ENCODE measurements at places on chromosomes 6 and 20.

DNA sequence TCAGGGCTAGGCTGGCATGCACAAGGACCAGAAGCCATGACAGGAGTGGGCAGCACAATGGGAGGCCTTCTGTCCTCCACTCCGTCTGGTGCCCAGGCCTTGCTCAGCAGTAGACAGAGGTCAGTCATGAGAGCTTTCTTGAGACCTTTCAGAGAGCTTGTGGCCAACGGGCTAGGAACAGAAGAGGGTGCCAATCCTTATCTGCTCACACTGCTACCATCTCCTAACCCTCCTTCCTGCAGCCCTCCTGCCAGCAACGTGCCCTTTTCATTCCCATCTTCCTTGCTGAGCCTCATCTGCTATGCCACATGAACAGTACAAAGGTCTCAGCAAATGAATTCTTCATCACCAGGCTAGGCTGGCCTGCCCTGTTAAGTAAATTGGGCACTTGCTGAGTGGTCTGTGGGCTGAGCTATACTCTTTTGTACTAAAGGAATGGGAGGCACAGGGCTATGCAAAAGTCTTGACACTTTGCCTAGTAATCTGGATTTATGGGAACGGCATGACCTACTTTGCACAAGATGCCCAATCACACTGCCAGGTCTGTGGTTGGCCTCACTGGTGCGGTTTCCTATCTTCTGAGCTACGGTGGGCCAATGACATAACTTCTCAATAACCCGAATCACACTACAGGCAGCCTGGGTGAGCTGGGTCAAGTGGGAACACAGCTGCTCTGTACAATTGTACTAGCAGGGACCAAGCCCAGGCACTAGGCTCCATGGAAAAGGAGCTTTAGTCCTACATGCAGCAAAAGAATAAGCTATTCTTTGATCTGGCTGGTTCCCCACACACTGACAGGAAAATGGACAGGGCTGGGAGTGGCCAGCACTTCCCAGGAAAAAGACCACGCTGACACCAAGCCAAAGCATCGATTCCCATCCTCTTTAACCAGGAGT lies 47.8 kb downstream of the ELOVL5 start:
- DNase-seq, result no peak

GRCh38 chr6:84877515-84878210 lies 113.3 kb upstream of the TBX18 start:
- DNase-seq, result no peak

DNA sequence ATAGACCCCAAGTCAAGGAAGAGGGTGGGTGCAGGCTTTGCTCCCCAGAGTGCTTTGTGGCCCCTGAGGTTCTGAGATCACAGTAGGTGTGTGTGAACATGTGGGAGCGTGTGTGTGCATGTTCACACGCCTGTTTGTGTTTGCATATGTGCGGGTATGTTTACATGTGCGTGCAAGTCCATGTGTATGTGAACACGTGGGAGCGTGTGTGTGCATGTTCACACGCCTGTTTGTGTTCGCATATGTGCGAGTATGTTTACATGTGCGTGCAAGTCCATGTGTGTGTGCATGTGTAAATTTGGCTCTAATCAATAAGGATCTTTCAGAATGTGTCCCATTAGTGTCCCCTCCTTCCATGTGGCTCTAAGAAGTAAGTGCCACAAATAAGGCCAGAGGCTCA lies 41.4 kb upstream of the PCMTD2 start:
- no peak for DNase-seq

- no peak for DNase-seq
Observed at GRCh38 chr20:53786445-53787267, 193.0 kb upstream of the ZNF217 start.

DNA sequence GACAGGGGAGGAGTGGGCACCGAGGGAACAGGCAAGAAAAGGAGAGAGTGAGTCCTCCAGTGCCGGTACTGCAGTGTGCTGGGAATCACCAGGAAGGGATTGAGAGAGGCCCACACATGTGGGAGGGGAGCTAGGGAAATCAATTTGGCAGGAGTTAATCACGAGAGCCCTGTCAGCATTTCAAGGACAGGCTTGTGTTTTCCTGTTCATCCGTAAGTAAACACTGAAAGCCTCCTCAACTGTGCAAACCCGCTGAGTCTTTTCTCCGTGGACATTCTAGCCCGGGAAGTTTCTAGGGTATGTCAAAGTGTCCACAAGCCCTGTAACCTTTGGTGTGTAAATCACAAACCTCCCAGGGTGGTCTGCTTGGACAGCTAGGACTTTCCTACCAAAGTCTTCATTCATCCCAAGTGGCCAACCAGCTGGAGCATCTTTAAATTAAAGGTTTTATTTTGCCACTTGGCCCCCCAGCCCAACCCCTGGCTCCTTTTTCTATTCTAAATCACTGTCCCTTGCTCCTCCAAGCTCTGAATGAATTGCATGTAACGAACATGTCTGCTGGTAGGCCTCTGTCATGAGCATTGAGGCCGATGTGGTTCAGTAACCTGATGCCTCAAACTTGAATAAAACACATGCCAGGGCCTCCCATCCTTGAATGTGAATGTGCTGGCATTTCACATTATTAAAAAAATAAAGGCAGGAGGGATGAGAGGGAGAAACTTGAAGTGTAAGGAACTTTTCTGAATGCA lies 149.1 kb downstream of the ZNF217 start:
- peak; percentile 8 for DNase-seq

- no peak for DNase-seq
Observed at GRCh38 chr6:105499931-105500330, 97.0 kb upstream of the PREP start.

DNA sequence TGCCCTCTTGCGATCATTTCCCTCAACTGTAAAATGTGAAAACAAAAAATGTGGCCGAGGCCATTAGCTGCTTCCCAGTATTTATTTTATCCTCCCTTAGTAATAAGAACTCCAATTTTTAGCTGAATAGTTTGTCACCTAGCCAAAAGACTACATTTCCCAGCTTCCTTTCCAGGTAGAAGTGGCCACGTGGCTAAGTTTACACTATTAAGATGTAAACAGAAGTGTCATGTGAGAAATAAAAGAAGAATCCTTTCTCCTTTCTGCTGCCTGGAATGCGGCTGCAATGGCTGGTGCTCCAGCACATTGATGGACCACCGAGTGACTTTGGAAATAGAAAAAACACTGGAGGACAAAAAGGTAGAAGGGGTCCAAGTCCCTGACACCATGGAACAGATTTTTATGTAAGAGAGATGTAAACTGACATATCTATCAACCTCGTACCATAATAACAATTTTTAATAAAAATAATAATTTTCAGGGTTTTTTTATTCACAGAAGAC lies 268.8 kb downstream of the PKHD1 start:
- DNase-seq, result no peak

- DNase-seq, result no peak
Observed at GRCh38 chr6:15304337-15305042, 58.6 kb downstream of the JARID2 start.

DNA sequence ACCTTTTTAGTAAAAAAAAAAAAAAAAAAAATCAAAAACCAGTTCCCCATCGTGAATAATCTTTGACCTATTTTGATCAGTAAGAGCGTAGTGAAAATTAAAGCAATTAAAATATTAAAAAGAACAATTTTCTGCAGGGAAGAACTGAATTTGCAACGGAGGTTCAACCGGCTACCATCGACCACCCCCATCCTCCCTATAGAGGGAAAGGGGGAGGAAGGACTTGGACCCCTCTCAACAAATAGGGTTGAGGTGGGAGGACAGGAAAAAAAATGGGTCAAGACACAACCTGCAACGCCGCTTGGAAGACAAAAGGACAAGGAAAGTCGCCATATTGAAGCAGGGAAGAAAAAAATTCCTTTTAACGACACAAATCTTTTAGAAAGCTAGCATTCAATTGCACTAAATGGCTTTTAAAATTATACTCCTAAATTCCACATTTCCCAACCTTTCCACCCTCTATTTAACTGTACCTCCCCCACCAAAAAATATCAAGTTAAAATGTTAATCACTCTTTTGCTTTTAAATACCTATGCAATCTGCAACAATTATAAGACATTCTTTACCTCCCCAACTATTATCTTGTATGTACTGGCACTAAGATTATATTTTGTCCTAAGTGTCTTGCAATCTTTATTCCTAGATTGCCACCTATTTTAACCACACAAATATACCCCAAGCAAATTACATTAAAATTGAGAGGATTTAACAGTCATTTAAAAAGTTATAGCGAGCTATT lies 1.7 kb downstream of the PPP1R10 start:
- DNase-seq, result peak; percentile 91
